Activated CD4-positive, alpha-beta memory T cell treated with anti-CD3 and anti-CD28 coated beads, Interleukin-2, amount 10 ng/mL, durations not matched to agents 7 days and 5 days (primary cell): ENCODE measurements at places on chromosomes 3 and 15. TPM values are rescaled to one million over a fixed set of nuclear protein-coding genes. Genes with fewer than 3 reads are reported as not detected.

- DNase-seq: no peak
- H3K4me1 ChIP-seq: no peaks in the 10 kb centered on the region
- H3K27ac ChIP-seq: no peak overlapping the region
- no peaks in the 10 kb centered on the region for H3K36me3 ChIP-seq
- H3K4me3 ChIP-seq: no peak overlapping the region
Measured at GRCh38 chr15:53116169-53116568, 326.0 kb upstream of the ONECUT1 start.

GRCh38 chr15:93210995-93211394, 122.0 kb upstream of the RGMA start:
- H3K36me3 ChIP-seq: no peaks in the 10 kb centered on the region
- DNase-seq: no peak
- H3K4me3 ChIP-seq: no peak overlapping the region

- no peaks in the 10 kb centered on the region for H3K4me1 ChIP-seq
- no peaks in the 10 kb centered on the region for H3K27me3 ChIP-seq
- H3K36me3 ChIP-seq: no peaks in the 10 kb centered on the region
- no peak overlapping the region for H3K4me3 ChIP-seq
- no peak for DNase-seq
- H3K27ac ChIP-seq: no peak overlapping the region
Measured at GRCh38 chr3:104832530-104832929, 534.2 kb upstream of the ALCAM start.

DNA sequence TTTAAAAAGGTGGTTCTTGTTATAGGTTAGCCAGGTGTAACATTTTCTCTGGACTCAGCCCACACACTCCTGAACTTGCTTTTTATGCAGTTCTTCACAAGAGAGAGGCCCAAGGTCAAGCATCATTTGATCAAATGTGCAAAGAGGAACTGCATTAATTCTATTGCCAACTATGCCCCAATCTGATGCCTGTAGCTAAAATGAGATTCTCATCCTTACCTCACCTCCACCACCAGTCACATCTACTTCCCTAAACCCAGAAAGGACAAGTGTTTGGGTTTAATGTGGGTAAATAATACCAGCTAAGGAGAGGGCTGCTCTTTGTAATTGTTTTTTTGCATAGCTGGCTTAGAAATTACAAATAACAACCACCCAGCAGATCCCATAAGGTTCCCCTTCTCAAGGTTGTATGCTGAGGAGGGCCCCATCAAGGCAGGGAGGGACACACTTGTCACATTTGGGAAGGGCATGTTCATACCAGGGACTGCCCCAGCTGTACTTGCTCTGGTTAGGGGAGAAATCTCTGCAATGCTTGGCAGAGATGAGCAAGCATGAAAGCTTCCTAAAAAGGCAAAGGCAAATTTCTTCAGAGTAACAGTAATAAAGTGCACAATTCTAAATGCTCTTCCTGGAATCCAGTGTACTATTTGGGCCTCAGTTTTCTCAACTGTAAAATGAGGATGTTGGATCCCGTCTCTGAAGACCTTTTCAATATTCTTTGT, 76.2 kb downstream of the TGFBR2 start:
- H3K4me3 ChIP-seq: no peak overlapping the region
- H3K36me3 ChIP-seq: peaks cover 91% of the 10 kb centered on the region
- no peak for DNase-seq
- H3K27me3 ChIP-seq: no peaks in the 10 kb centered on the region
- peaks cover 77% of the 10 kb centered on the region for H3K4me1 ChIP-seq

The CALML4 gene
- total RNA-seq: 13.1 TPM
